Mammary microvascular endothelial cell (primary cell): ENCODE measurements at places on chromosomes 1 and 21. TPM values are rescaled to one million over a fixed set of nuclear protein-coding genes. Genes with fewer than 3 reads are reported as not detected.

The GREM2 gene
- not detected in 2 replicates for total RNA-seq

The LHX8 gene
- not detected in 2 replicates for total RNA-seq

The CYP4A11 gene
- not detected in 2 replicates for total RNA-seq

The KRTAP10-1 gene
- not detected in 2 replicates for total RNA-seq

The NCF2 gene
- 0.05 and 0.20 TPM in 2 replicates for total RNA-seq

The GLIS1 gene
- total RNA-seq: not detected in 2 replicates

The RAD54L gene
- total RNA-seq: 10.8 and 14.1 TPM in 2 replicates

The TSPAN2 gene
- 0.44 and 0.73 TPM in 2 replicates for total RNA-seq

The NBPF10 gene
- total RNA-seq: under 0.01 and 0.13 TPM in 2 replicates

The ZSWIM5 gene
- 0.53 and 0.69 TPM in 2 replicates for total RNA-seq

The PCSK9 gene
- total RNA-seq: 0.10 and 0.33 TPM in 2 replicates

The CHIA gene
- not detected in 2 replicates for total RNA-seq

The ADAMTS4 gene
- total RNA-seq: 26.7 and 28.6 TPM in 2 replicates

The LCE2B gene
- total RNA-seq: not detected in 2 replicates

The IVL gene
- not detected in 2 replicates for total RNA-seq

The SLFNL1 gene
- total RNA-seq: under 0.01 and 0.07 TPM in 2 replicates

The ZNF593OS gene
- 0.33 TPM in 1 of 2 replicates, not detected in the other for total RNA-seq

The OLIG2 gene
- not detected in 2 replicates for total RNA-seq
